ENCODE measurements at places on chromosomes 13 and 19. TPM values are rescaled to one million over a fixed set of nuclear protein-coding genes. Genes with fewer than 3 reads are reported as not detected.

ZNF737 gene
- total RNA-seq, result 33.8 TPM

- H3K36me3 ChIP-seq, result peaks cover 56% of the 10 kb centered on the region
- H3K27ac ChIP-seq, result no peak overlapping the region
- H3K4me1 ChIP-seq, result peaks cover 23% of the 10 kb centered on the region
These were observed 23.9 kb downstream of the ZDHHC20 start for GRCh38 chr13:21435231-21435630.

- no peak overlapping the region for H3K4me3 ChIP-seq
- H3K27me3 ChIP-seq, result no peaks in the 10 kb centered on the region
- no peak overlapping the region for H3K27ac ChIP-seq
- no peak for DNase-seq
These were observed 106.5 kb downstream of the ATP11A start for GRCh38 chr13:112796190-112796915.

KANK3 gene
- total RNA-seq, result 4.8 TPM

CYP2S1 gene
- 1.2 TPM for total RNA-seq

EEF2 gene
- 1,513 TPM for total RNA-seq

- peaks cover 1% of the 10 kb centered on the region for H3K4me1 ChIP-seq
- no peaks in the 10 kb centered on the region for H3K36me3 ChIP-seq
- H3K4me3 ChIP-seq, result no peak overlapping the region
- H3K27ac ChIP-seq, result no peak overlapping the region
- DNase-seq, result no peak
These were observed 29.2 kb downstream of the EFNB2 start for GRCh38 chr13:106506286-106506685.

- H3K27ac ChIP-seq, result no peak overlapping the region
- H3K36me3 ChIP-seq, result peaks cover 4% of the 10 kb centered on the region
- peaks cover 6% of the 10 kb centered on the region for H3K4me1 ChIP-seq
These were observed 23.0 kb upstream of the NDFIP2 start for GRCh38 chr13:79457948-79458347.

GRCh38 chr13:31172535-31172934 is 10.8 kb upstream of the HSPH1 start:
- no peaks in the 10 kb centered on the region for H3K36me3 ChIP-seq
- DNase-seq, result no peak
- no peak overlapping the region for H3K4me3 ChIP-seq
- H3K4me1 ChIP-seq, result peaks cover 17% of the 10 kb centered on the region

DNA sequence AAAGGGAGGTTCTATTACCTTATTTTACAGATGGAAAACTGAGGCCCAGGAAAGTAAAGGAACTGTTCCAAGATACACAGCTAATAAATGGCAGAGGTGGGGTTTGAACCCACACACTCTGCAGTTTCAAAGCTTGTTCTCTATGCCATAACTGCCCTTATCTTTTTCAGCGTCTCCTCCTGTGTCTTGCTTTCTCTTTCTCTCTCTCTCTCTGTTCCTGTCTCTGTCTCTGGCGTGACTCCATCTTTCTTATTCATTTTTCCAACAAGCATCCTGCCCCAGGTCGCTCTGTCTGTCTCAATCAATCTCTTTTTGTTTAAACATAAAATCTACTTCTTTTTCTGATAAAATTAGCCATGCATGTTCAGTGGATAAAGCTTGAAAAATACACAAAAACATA is 3.2 kb upstream of the IFNL4 start:
- DNase-seq, result no peak
- H3K4me1 ChIP-seq, result peaks cover 9% of the 10 kb centered on the region
- peaks cover 18% of the 10 kb centered on the region for H3K27me3 ChIP-seq
- no peak overlapping the region for H3K4me3 ChIP-seq
- H3K36me3 ChIP-seq, result no peaks in the 10 kb centered on the region

COX7A1 gene
- not detected for total RNA-seq

LAIR1 gene
- 75.0 TPM for total RNA-seq

DNA sequence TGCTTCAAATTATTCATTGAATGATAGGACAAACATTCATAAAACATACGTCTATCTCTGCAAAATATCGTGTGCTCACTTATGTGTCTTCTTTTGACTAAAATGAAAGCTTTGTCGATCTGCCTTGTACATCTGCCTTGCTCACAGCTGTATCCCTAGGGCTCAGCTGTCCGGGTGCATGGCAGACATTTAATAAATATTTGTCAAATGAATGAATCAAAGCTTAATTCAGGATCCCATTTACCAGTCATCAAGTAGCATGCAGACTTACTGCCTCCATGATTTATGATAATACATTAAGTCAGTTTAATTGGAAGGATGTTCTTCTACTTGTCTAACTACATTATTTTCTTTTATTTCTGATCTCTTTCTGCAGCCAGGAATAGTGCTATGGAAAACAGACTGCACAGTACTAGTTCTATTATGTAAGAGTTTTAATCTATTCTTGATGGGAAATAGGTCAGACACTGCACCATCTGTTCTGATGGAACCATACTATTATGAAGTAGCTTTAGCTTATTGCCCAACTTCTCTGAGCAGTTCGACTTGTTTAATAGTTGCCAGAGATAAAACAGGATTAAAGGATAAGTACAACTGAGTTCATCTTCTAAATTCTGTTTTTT is 13.2 kb downstream of the SLC46A3 start:
- no peak overlapping the region for H3K4me3 ChIP-seq
- peaks cover 8% of the 10 kb centered on the region for H3K4me1 ChIP-seq
- H3K27me3 ChIP-seq, result no peaks in the 10 kb centered on the region
- DNase-seq, result no peak
- H3K36me3 ChIP-seq, result peaks cover 23% of the 10 kb centered on the region

DNA sequence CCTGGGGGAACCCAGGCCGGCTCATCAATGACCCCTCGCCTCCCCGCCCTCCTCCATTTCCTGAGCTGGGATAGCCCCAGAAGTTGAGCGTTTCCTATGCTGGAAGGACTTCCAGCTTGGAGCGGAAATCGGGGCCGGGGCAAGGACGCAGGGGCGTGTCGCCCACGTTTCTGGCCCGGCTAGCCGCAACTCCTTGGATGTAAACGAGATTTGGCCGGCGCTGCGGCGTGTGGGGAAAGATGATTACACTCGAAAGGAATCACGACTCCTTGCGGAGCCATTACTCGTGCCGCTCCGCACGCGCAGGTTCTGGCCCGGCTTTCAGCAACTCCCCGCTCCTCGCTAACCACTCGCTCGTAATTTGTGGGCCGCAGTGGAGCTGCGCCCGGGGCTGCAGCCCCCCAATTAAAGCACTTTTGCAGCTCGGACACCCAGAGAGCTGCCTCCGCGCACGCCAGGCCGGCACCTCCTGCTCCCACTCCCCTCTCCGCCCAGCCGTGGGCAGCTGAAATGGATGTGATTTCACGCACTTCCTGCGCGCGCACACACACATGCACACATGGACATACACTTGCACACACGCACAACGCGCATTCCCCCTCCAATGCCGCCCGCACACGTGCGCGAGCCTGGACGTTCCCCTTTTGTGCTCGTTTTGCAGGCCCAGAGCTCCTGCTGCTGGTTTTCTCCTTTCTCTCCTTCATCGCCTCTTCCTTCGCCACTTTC is 15.7 kb downstream of the ZIC5 start:
- no peak overlapping the region for H3K27ac ChIP-seq
- H3K36me3 ChIP-seq, result peaks cover 2% of the 10 kb centered on the region
- peak overlapping the region; percentile 58 for H3K4me3 ChIP-seq
- peaks cover 4% of the 10 kb centered on the region for H3K4me1 ChIP-seq
- peaks cover 85% of the 10 kb centered on the region for H3K27me3 ChIP-seq
- DNase-seq, result peak; percentile 33

- H3K27ac ChIP-seq, result no peak overlapping the region
- no peak for DNase-seq
- H3K27me3 ChIP-seq, result peaks cover 1% of the 10 kb centered on the region
- no peaks in the 10 kb centered on the region for H3K36me3 ChIP-seq
These were observed 250.5 kb downstream of the TDRD3 start for GRCh38 chr13:60647547-60647946.

FFAR3 gene
- not detected for total RNA-seq

- no peak overlapping the region for H3K27ac ChIP-seq
- H3K4me1 ChIP-seq, result no peaks in the 10 kb centered on the region
- H3K4me3 ChIP-seq, result no peak overlapping the region
- H3K36me3 ChIP-seq, result no peaks in the 10 kb centered on the region
- no peak for DNase-seq
- H3K27me3 ChIP-seq, result no peaks in the 10 kb centered on the region
These were observed 343.8 kb downstream of the MZT1 start for GRCh38 chr13:72383646-72384045.

- H3K4me1 ChIP-seq, result no peaks in the 10 kb centered on the region
- no peaks in the 10 kb centered on the region for H3K27me3 ChIP-seq
These were observed 4.9 kb upstream of the MBD3L3 start for GRCh38 chr19:7063339-7063738.

DNA sequence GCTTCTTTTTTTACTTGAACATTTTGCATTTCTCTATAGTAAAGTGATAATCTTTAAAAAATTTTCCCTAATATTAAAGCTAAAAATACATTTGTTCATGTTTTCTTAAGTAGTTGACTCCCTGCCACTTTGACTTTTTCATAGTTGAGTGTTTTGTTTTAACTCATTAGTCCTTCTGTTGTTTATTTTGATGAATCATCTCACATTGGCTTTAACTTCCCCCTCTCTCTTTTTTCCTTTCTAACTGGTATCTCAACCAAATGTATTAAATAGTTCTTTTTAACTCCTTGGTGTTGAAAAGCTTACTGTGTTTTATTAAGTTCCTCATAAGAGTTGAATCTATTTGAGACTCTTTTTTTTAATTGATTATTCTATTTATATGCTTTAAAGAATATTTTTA is 2.8 kb downstream of the TNFSF13B start:
- peaks cover 20% of the 10 kb centered on the region for H3K4me1 ChIP-seq
- no peaks in the 10 kb centered on the region for H3K27me3 ChIP-seq
- H3K4me3 ChIP-seq, result peak overlapping the region; percentile 40
- H3K27ac ChIP-seq, result no peak overlapping the region
- DNase-seq, result no peak
- H3K36me3 ChIP-seq, result peaks cover 10% of the 10 kb centered on the region

DNA sequence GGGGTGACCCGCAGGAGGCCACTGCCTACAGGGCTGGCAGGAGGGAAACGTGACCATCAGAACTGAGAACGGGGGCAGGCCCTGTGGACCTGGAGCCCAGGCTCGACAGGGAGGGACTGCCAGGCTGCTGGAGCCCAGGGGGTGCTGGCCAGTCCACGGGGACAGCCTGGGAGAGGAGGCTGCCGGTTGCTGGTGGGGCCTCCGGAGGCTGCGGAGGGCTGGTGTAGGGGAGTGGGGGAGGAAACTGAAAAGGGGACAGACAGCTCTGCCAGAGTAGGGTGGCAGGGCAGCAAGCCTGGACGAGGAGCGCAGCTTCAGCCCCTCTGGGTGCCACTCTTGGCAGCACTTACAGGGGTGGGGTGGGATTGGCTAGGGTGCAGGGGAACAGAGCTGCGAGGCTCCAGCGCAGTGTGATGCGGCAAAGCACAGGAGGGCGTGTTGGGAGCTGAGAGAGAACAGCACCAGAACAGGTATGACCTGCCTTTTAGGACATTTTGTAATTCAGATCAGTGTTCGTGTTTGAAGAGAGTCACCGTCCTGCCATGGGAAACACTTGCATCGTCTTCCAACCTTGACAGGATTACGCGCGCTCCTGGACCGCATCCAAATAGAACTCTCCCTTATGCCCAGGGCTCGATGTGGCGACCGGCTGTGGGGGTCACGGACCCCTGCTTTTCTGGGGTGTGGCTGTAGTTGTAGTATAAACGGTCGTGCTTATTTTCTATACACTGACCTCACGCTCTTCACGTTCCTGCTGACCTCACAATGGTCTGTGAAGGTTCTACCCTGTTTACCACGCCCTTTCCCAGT is 19.9 kb upstream of the ARHGEF7 start:
- H3K4me3 ChIP-seq, result no peak overlapping the region
- H3K36me3 ChIP-seq, result no peaks in the 10 kb centered on the region
- H3K4me1 ChIP-seq, result no peaks in the 10 kb centered on the region
- no peak overlapping the region for H3K27ac ChIP-seq
- DNase-seq, result no peak

DNA sequence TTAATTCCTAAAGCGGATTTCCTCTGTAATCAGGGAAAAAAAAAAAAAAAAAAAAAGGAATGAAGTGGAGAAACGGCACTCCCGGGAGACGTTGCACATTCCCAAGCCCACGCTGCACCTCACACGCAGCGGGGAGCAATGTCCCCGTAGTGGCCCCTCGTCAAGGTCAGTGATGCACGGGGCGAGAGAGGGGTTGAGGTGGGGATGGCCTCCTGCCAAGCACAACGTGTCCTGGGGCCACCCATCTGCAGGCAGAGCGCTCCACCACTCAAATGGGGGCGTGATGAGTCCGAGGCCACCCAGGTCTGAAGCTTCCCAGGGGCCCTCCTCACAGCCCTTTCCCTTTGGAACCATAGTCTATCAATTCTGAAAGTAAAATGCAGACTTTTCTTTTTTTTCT is 15.1 kb downstream of the PLK5 start:
- no peak for DNase-seq
- no peaks in the 10 kb centered on the region for H3K36me3 ChIP-seq
- no peak overlapping the region for H3K27ac ChIP-seq
- no peaks in the 10 kb centered on the region for H3K4me1 ChIP-seq

URAD gene
- not detected for total RNA-seq

DNA sequence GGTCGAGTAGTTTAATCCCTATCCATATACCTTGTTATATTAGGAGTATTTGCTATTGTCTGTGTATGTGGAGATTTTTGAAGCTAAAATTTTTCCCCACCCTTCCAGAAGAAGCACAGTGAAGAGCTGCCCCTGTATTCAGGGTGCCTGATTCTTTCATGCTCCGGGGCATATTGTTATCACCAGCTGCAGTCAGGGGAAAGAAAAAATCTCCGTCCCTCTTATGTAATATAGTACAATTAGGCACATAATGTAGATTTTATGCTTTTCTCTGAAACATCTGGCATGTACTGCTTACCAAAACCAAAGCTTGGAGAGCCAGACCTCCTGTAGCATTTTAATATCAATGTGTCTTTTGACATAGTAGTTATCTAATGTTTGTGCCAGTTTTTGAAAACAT is 214.9 kb upstream of the EDNRB start:
- peaks cover 3% of the 10 kb centered on the region for H3K4me1 ChIP-seq
- H3K27ac ChIP-seq, result no peak overlapping the region
- DNase-seq, result no peak
- H3K27me3 ChIP-seq, result peaks cover 14% of the 10 kb centered on the region
- no peak overlapping the region for H3K4me3 ChIP-seq
- no peaks in the 10 kb centered on the region for H3K36me3 ChIP-seq

- no peak overlapping the region for H3K27ac ChIP-seq
- no peaks in the 10 kb centered on the region for H3K27me3 ChIP-seq
- H3K4me3 ChIP-seq, result no peak overlapping the region
- H3K4me1 ChIP-seq, result no peaks in the 10 kb centered on the region
- H3K36me3 ChIP-seq, result no peaks in the 10 kb centered on the region
- DNase-seq, result no peak
These were observed 1618.7 kb downstream of the OLFM4 start for GRCh38 chr13:54647275-54647674.

METTL21C gene
- not detected for total RNA-seq

- H3K36me3 ChIP-seq, result no peaks in the 10 kb centered on the region
- H3K27me3 ChIP-seq, result peaks cover 25% of the 10 kb centered on the region
- DNase-seq, result no peak
- H3K4me1 ChIP-seq, result no peaks in the 10 kb centered on the region
- H3K4me3 ChIP-seq, result no peak overlapping the region
- no peak overlapping the region for H3K27ac ChIP-seq
These were observed 316.6 kb downstream of the DNAJC15 start for GRCh38 chr13:43339805-43340550.
